Hepatocyte (in vitro differentiated cells): ENCODE measurements at places on chromosomes 1 and 21.

GRCh38 chr1:222656391-222657155 lies 38.7 kb downstream of the MIA3 start:
- no peak for DNase-seq

DNA sequence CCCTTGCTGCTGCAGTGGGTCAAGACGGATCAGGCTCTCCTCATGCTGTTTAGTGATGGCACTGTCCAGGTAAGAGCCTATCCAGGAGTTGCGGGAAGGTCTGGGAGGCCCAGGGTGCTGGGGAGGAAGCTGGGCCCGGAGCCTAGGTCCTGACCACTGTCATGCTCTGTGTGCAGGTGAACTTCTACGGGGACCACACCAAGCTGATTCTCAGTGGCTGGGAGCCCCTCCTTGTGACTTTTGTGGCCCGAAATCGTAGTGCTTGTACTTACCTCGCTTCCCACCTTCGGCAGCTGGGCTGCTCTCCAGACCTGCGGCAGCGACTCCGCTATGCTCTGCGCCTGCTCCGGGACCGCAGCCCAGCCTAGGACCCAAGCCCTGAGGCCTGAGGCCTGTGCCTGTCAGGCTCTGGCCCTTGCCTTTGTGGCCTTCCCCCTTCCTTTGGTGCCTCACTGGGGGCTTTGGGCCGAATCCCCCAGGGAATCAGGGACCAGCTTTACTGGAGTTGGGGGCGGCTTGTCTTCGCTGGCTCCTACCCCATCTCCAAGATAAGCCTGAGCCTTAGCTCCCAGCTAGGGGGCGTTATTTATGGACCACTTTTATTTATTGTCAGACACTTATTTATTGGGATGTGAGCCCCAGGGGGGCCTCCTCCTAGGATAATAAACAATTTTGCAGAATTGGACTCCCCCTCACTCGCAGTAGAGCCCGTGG lies 1.7 kb downstream of the DYNLT4 start:
- DNase-seq, result peak; percentile 6

- DNase-seq, result no peak
These were observed 27.8 kb upstream of the CYP4A11 start for GRCh38 chr1:46969014-46969619.

DNA sequence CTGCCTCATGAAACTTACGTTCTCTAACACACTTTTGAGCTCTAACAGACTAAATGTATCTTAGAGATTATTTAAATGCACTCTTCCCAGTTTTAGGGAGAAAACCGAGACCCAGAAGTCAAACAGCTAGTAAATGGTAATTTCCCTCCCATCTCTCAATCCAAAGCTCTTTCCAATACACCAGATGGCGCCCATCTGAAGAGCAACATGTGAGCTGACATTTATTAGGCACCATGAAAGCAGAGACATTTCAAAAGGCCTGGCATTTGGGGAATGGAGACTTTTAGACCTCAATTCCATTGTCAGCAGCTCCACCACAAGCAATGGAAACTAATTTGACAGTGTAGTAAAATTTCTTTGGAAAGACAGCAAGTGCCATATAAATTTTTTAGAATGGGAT lies 191.4 kb downstream of the DAB1 start:
- no peak for DNase-seq

GRCh38 chr1:8711151-8711550 lies 106.3 kb downstream of the RERE start:
- no peak for DNase-seq

DNA sequence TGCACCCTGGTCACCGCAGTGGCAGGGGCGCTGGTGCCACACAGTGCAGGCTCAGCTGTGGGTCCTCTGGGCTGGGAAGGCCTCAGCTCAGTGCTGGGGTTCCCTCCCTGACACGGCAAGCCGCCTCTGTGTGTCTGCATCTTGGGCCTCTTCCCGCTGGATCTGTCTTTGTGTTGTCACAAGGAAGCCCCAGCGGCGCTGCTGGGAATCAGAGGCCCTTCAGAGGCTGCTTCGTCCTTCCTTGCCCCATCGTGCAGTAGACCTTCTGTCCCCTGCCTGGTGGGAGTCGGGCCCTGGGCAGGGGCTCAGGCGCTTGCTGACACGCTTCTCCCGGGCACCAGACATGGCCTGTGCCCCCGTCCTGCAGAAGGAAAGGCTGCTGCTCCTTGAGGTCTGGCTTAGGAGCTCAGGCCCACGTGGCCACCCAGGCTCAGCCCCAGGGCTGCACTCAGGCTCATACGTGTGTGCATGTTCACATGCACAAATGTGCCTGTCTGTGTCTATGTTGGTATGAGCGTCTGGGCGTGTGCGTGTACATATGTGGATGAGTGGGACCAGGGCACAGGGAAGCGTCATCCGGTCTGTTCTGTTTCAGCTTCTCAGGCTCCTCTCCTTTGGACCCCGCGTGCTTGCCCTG lies 24.3 kb upstream of the DIP2A start:
- no peak for DNase-seq

- no peak for DNase-seq
These were observed 184.5 kb upstream of the TMEM51 start for GRCh38 chr1:14969006-14969405.

GRCh38 chr1:161834967-161835550 lies 68.9 kb downstream of the ATF6 start:
- no peak for DNase-seq
